ENCODE measurements at places on chromosomes 13 and 19.

DNA sequence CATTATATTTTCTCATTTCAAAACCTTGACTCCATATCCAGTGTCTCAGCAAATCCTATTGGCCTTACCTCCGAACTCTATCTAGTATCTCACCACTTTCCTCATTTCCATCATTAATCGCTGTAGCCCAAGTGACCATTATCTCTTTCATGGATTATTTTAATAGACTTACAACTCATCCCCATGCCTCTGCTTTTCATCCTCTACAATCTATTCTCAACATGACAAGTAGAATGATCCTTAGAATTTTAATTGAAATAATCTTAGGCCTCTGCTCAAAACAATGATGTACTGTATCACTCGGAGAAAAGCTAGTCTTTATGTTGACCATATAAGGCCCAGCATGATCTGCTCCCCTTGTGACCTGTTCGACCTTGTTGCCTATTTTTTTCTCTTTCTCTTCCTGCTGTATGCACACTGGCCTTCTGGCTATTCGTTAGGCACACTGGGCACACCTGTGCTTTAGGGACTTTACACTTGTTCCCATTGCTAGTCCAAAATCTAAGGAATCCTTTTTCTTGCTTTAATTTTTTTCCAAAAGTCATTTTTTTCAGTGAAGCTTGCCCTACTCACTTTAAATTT is 21.4 kb downstream of the DNAJC15 start:
- no peak for DNase-seq

DNA sequence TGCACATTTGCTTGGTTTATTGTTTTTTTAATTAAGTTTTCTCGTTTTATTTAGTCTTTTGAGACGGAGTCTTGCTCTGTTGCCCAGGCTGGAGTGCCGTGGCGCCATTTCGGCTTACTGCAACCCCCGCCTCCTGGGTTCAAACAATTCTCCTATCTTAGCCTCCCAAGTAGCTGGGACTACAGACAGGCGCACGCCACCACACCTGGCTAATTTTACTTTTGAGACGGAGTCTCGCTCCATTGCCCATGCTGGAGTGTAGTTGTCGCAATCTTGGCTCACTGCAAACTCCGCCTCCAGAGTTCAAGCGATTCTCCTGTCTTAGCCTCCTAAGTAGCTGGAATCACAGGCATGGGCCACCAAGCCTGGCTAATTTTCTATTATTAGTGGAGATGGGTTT is 1.3 kb downstream of the RPS9 start:
- DNase-seq, result no peak

GRCh38 chr19:39270036-39270871 is 2.1 kb downstream of the IFNL2 start:
- DNase-seq, result no peak

- no peak for DNase-seq
Measured at GRCh38 chr13:43003010-43003409, 11.0 kb upstream of the EPSTI1 start.

DNA sequence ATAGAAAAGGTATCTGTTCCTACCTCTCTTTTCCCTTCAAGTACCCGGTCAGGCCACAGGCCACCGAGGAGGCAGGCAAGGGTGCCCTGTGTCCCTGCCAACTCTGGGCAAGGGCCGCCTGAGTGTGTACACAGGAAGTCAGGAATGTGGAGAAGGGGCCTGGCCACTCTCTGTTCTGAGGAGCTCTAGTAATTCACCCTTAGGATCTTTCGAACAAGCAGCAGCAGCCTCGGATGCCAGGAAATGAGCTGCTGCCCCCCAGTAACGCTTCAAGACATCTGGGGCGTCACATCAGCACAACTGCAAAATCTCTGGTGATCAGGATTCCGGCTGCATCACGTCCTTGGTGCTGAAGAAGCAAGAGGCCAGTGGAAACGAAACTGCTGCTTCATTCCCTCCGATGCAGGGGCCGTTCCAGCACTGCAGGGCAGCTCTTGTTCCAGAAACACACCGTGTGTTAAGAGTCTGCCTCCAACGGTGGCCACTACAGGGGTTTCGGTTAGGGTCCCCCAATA is 2.0 kb downstream of the RAB20 start:
- no peak for DNase-seq

GRCh38 chr13:64756621-64757020 is 2473.5 kb downstream of the PCDH9 start:
- no peak for DNase-seq

- no peak for DNase-seq
Measured at GRCh38 chr19:3698974-3699740, 1.1 kb downstream of the PIP5K1C start.

GRCh38 chr19:2049741-2050348 is 1.2 kb downstream of the MKNK2 start:
- no peak for DNase-seq

DNA sequence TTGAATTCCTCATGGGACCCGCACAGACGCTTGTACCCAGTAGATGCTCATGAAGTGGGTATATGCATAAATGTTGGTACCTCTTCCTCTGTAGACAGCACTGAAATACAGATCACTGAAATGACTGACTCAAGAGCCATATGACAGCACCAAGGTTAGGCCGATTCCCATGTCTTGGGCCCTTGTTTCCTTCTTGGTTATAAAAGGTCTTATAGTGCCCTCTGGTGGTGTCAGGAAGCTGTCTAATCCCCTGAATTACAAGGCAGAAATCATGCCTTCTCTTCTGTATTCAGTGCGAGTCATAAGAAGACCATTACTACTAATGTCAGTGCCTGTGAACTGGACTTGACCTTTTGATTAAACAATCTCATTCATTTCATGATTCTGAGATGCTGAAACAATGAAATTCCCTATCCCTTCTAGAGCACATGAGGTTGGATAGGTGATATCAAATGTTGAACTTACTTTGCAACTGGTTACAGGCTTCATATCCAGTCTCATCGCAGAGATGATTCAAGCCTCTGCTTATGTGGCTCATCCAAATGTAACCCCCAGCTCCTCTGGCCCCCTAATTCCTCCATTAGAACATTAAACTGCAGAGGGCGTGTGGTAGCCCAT is 59.7 kb downstream of the SPATA13 start:
- peak; percentile 37 for DNase-seq

DNA sequence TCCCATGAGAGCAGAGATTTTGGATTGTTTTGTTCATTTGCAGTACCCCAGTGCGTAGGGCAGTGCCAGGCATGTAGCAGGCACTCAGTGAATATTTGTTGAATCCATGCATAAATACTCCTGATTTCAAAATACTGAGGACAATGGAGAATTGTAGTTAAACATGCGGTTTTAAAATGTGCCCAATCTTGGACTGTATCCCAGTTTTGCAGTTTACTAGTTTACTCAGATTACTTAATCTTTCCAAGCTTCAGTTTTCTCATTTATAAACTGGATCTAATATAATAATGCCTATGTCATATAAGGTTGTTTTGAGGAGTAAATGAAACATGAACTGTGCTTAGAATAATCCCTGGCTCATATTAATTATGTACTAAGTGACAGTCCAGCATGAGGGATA is 39.0 kb downstream of the RCBTB2 start:
- no peak for DNase-seq

DNA sequence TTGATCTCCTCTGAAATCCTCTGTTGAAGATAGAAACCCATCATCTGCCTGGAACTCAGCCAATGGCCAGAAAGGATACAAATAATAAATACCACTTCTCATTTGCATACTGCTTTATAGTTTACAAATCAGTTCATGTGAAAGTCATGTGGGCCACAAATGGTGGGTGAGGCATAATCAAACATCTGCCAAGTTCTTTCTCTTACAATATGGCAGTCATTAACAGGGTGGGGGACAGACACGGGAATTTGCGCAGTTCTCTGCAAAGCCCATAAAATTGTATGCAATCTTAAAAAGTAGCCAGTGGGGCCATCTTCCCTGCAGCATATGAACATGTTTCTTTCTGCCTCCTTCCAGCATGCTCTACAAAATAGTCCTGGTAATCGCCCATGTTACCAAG is 59.6 kb downstream of the NUFIP1 start:
- DNase-seq, result no peak
